ENCODE measurements at places on chromosomes 3 and 15. TPM values are rescaled to one million over a fixed set of nuclear protein-coding genes. Genes with fewer than 3 reads are reported as not detected.

DNA sequence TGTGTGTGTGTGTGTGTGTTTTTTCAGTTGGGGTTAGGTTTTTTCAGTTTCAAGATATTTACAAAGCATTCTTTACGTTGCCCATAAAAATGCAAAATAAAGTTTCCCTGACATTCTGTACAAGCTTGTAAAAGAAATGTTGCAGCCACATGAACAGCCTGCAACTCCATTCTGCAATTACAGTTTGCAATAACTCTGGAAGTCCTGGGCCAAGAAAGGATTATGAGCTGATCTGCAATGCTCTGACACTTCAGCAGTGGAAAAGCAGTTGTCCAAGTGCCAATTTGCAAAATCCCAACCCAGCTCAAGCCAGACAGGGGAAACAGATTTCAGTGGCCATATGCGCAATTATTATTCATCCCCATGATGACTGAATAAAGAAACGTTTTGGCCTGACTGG, 322.1 kb downstream of the MEX3B start:
- H3K36me3 ChIP-seq: no peaks in the 10 kb centered on the region
- no peaks in the 10 kb centered on the region for H3K27me3 ChIP-seq
- DNase-seq: no peak
- no peak overlapping the region for H3K4me3 ChIP-seq
- H3K4me1 ChIP-seq: no peaks in the 10 kb centered on the region

GRCh38 chr3:160929595-160929994, 173.6 kb downstream of the PPM1L start:
- H3K36me3 ChIP-seq: no peaks in the 10 kb centered on the region
- H3K27ac ChIP-seq: no peak overlapping the region
- no peak overlapping the region for H3K4me3 ChIP-seq
- H3K4me1 ChIP-seq: no peaks in the 10 kb centered on the region
- no peak for DNase-seq

DNA sequence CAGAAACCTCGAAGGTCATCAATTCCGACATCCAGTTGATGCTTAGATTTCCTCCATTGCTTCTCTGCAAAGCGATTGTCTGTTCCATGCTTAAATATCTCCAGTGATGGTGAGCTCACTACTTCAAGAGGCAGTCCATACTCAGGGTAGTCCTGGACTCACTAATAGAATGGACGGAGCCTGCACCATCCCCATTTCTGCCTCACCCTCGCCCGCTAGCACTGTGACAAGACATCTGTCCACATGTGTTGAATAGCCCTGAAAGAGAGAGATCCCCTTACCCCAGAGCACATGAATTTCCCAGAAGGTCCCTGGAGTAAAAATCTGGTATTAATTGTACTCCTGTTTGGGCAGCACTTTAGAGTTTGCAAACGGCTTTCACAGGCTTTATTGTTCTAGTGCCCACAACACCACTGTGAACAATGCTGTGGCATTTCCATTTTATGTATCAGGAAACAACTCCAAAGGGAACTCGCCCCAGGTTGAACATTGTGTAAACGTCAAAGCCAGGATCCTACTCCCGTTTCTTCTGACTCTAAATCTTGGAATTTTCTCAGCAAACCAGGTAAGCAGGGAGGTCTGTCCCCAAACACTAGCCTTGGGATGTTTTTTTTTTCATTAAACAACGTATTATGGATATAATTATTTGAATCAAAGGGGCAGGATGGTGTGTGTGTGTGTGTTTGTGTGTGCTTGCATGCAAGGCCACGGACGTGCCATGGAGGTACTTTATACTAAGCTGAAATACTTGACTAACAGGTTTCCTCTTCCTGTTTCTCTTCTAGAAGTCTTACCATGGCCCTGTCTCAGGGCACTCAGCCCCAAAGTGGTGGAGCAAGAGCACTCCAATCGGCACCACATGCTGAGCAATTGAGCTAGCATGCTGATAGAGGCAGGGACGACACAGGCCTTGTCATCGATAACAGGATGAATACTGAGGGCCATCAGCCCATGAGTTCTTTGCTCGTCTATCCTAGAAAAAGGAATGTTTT, 198.3 kb downstream of the OPA1 start:
- no peaks in the 10 kb centered on the region for H3K36me3 ChIP-seq
- peak overlapping the region; percentile 22 for H3K27ac ChIP-seq
- DNase-seq: peak; percentile 50
- H3K4me3 ChIP-seq: no peak overlapping the region
- no peaks in the 10 kb centered on the region for H3K27me3 ChIP-seq
- H3K4me1 ChIP-seq: peaks cover 4% of the 10 kb centered on the region

DNA sequence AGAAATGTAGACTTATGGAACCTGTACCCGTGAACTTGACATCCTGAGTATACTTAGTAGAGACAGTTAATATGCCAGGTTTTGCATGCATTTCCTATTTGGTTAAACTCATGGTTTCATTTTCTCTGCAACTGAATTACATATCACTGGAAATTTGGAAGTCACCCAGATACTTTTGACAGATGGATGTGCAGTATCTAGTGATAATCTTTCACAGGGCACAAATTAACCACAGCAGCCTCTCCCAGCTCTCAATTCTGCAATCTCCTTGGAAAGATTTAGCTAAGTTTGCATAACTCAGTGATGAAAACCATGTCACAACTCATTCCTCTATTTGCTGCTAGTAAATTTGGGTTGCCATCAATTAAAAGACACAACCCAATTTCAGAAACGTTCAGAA, 162.3 kb upstream of the TPM1 start:
- no peak for DNase-seq
- no peak overlapping the region for H3K4me3 ChIP-seq
- no peak overlapping the region for H3K27ac ChIP-seq

DNA sequence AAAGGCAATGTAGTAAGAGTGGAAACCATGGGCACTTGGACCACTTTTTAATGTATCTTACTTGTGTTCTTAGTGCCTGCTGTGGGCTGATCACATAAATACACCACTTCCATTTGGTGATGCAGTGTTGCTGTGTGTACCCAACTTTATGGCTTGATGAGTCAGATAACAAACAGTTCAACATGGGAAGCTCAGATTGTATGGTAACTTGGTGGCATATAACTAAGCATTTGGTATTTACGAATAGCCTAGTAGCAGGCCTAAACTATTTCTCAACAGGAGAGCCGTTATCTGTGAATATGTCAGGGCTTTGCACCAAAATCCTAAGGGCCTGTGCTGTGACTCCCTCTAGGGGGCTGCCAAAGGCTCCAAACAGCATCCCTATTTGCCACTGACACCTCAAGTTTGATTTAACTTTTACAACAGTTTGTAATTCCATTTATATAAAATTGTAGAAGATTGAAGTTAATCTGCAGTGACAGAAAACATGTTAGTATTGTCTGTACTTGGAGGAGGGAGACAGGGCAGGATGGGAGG, 640.4 kb upstream of the CADM2 start:
- H3K27me3 ChIP-seq: no peaks in the 10 kb centered on the region
- no peak overlapping the region for H3K27ac ChIP-seq
- H3K4me1 ChIP-seq: no peaks in the 10 kb centered on the region
- H3K36me3 ChIP-seq: no peaks in the 10 kb centered on the region
- DNase-seq: no peak
- no peak overlapping the region for H3K4me3 ChIP-seq

Gene TBL1XR1
- 75.8 TPM for total RNA-seq

GRCh38 chr15:42011074-42011473, 9.8 kb downstream of the PLA2G4E start:
- H3K4me1 ChIP-seq: no peaks in the 10 kb centered on the region
- H3K36me3 ChIP-seq: no peaks in the 10 kb centered on the region
- H3K4me3 ChIP-seq: no peak overlapping the region
- peak; percentile 46 for DNase-seq
- no peaks in the 10 kb centered on the region for H3K27me3 ChIP-seq
